ENCODE measurements at places on chromosomes 12 and 14.
A peak's percentile ranks its signal among the peaks of the same experiment; 100 is the strongest.

GRCh38 chr14:20631023-20631879 is 10.2 kb downstream of the OR6S1 start:
- peak; percentile 27 for DNase-seq

GRCh38 chr14:74852922-74853530 is 22.9 kb downstream of the PROX2 start:
- DNase-seq: no peak

DNA sequence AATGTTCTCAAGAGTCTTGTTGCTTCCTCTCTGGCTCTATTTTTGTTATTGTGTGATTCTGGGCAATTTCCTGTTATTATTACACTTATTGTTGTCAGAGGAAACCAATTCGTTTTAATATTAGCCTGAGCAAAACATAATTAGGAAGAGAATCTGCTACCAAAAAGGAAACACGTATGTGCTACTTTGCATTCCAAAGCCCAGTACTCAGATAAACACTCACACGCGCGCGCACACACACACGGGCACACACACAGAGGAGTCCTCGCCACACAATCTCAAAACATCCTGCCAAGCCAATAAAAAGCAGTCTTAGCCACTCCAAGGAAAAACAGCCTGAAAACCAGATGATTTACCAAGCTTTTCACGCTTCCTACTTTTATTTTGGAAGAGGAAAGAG is 400.7 kb downstream of the NUAK1 start:
- no peak for DNase-seq

DNA sequence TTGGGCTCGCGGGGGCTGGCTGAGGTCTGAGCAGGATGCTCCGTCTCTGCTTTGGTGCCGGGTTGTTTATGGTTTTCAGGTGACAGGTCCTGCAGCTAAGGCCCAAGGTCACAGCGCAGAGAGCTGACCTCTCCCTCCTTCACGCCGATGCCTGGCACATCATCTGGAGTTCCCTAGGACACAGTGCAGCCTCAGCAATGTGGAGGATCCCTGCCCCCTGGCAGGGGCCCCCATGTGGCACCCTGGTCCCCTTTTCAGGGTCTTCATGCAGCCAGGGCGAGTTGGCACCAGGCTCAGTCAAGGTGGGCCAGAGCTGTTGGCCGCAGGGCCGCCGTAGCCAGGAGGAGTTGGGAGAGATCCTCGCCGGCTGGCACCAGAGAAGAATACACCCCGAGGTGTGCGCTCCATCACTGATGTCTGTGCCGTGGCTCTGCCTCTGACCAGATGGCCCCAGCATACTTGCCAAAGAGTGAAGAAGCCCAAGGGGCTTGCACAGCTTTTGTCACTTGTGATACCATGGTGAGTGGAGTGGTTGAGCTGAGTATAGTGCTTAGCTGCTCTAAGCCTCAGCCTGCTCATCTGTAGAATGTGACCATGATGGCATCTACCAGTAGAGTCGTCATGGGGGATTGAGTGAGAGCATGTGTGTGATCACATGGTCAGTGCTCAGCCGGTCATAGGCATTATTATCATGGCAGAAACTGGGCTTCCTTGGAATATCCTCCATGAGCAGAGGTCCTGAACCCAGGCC is 11.0 kb downstream of the TPCN1 start:
- DNase-seq: no peak

GRCh38 chr12:132998741-132999140 is 12.6 kb downstream of the ZNF26 start:
- no peak for DNase-seq

GRCh38 chr12:4956054-4956453 is 46.3 kb downstream of the KCNA1 start:
- no peak for DNase-seq

- DNase-seq: no peak
Measured at GRCh38 chr12:111451649-111452129, 46.0 kb downstream of the SH2B3 start.

GRCh38 chr12:91001306-91001705 is 3.5 kb downstream of the EPYC start:
- no peak for DNase-seq

DNA sequence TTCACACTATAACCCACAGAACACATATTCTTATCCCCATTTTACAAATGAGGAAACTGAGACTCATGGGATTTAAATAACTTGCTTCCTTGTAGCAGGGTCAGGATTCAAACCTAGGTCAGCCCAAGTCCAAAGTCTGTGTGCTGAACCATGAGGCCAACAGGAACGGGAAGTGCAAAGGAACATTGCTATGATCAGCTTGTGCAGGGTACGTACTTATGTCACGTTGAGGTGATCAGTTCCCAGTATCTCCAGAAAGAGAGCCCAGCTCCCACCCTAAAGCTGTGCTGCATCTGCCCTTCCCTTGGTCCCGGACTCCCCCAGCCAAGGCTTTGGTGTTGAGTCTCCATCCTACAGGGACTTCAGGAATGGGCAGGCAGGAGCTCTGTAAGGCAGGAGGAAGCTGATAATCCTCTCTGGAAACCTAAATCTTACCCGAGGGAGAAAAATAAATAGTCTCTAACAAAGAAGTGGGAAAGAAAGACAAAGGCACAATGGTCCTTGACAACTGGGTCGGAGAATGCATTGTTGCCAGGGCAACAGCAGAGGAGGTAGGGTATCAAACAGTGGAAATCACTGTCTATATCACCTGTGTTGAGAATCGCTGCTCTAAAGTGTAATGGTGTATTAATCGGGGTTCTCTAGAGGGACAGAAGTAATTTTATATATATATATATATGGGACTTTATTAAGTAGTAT is 82.5 kb upstream of the FICD start:
- no peak for DNase-seq

DNA sequence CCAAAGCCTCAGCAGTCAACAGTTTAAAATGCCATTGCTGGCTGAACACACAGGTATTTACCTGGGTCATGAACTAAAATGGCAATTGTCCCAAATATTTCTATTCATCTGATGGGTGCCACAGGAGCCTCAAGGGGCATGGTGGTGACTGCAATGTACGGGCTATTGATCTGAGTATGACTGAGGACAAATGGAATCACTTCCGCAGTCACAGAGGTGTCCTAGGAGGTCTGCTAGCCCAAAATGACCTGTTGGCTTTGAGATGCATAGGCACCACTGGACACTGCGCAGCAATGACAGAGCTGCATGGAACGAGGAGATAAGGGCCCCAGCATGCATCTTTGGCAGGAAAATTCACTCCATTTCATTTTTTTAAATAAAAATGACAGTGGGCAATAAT is 474.1 kb upstream of the SOX5 start:
- no peak for DNase-seq

DNA sequence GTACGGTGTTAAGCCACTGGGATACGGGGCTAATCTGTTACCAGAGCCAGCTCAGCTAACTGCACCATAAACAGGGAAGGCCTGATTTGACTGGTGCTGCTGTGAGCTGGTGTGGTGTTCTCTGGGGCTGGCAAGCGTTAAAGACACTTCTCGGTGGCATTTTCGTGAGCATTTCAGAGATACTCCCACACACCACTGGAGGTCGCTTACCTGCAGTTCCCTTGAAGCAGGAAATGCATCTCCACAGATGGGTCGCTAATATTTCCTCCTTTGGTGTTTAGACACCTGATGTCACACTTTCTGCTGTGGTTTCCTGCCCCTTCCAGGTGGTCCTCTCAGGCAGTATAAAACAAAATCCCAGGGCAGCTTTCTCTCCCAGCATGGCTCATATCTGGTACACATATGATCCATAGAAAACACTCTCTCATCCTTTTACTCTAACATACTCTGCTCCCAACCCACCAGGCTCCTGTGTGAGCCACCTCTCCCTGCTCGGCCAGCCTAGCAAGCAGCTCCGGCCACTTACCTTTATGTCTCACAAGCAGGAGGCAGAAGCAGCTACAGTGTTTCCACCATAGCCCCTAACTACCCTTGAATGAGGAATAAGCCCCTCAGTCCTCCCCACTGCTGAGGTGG is 129.9 kb upstream of the GRIN2B start:
- no peak for DNase-seq

DNA sequence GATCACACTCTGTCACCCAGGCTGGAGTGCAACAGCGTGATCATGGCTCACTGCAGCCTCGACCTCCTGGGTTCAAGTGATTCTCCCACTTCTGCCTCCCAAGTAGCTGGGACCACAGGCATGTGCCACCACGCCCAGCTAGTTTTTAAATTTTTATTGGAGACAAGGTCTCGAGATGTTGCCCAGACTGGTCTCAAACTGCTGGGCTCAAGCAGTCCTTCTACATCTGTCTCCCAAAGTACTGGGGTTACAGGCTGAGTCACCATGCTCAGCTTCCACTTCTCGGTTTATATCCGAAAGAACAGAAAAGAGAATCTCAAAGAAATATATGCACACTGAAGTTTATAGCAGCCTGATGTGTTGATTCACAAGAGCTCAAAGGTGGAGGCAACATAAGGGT is 107.5 kb downstream of the SCARB1 start:
- DNase-seq: no peak

GRCh38 chr12:93403988-93404803 is 26.5 kb downstream of the NUDT4 start:
- no peak for DNase-seq

GRCh38 chr14:76541594-76542219 is 165.8 kb downstream of the ESRRB start:
- no peak for DNase-seq

DNA sequence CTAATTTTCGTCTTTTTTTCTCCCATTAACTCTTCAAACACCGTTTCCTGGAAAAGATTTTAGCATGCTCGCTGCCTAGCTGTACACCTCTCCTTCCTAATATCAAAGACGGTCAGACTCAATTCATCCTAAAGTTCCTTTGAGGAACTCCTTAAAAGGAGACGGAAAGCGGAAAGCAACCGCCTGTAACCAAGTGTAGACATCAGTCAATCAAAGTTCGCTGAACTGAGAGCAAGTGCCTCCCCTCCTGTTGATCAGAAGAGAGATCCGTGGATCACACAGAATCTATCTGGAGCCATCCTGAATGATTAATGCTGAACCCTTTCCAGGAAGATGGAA is 412 bp upstream of the TEP1 start:
- DNase-seq: no peak

- DNase-seq: no peak
Measured at GRCh38 chr12:60266381-60266852, 670.6 kb downstream of the SLC16A7 start.

- no peak for DNase-seq
Measured at GRCh38 chr14:71597955-71598660, 334.1 kb upstream of the RGS6 start.

DNA sequence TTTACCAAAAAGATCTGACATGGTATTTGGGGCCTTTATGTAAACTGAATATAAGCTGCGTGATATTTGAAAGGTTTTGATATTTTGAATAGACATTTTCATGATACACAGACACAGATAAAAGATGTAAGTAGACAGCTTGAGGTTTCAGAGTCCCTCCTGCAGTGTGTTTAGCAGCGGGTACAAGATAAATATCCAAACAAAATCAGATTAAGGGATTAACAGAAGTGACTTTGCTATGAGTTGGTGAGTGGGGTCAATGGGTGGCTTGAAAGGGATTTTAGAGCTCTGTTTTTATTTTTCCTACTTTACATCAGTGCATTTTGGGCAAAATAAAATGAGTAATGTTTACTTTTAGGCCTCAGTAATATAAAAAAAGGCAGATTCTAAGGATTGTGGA is 84.1 kb downstream of the IGF1 start:
- no peak for DNase-seq

DNA sequence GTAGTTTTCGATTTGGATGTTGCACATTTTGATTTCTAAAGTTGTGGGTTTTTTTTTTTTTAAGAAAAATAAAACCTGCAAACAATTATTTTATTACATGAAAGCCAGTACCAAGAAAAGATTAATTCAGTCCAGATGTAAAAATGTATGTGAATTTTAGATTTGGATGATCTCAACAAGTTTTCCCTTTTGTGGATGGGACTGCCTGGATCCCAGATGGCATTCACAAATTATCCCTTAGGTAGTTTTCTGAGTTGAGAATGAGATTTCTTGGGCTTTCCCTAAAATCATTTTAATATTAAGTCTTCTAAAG is 2.8 kb downstream of the FRMD6 start:
- DNase-seq: no peak

DNA sequence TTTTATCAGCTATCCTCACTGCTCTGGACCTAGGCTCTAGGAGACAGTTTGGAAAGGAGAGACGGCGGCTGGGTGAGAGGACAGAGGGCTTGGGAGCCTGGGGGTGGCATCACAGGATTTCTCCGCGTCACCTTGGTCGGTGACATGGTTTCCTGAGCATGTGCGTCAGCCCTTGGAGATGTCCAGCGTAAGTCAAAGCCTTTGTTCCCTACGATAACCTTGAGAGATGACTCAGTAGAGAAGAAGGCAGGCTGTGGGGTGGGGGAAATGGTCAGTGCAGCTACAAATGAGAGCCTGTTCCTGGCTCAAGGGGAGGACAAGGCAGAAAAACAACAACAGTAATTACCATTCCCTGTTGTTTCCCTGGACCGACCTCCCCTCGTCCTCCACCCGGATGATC is 90.2 kb upstream of the TBX3 start:
- DNase-seq: no peak

DNA sequence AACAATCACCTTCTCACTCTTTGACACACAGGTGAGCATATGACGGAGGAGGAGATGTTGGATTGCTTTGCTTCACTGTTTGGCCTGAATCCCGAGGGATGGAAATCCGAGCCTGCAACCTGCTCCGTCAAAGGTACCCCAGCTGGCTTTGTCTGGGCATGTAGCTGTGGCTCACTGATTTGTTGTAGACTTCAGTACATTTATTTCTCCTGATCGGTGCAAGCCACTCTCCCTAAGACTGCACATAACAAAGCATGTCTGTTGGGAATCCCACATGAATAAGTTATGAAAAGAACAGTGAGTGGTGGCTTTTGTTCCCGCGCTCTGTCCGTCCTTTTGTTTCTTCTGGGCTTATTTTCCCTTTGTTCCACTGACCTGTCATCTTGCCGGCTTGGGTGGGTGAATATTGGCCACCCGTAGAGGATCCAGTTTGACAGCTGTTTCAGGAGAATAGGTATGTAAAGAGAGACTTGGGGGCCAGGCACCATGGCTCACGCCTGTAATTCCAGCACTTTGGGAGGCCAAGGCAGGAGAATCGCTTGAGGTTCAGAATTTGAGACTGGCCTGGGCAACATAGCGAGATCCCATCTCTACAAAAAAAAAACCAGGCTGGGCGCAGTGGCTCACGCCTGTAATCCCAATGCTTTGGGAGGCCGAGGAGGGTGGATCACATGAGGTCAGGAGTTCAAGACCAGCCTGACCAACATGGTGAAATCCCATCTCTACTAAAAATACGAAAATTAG is 20.0 kb upstream of the BCL7A start:
- peak; percentile 55 for DNase-seq

DNA sequence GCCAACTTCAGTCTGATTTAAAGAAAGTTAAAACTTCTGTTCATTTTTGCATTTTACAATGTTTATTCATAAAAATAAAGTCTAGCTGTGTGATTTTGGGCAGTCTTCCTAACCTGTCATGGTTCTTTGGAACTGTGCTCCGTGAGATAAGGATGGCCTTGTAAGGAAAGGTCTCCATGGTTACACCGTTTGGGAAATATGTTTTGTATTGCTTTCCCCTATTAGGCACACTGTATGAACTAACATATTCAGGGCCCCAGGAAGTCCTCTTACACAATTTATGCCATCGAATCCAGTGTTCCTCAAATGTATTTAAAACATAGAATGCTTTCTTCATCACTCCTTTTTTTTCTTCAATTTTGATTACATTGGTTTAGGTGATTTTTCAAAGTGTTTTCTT is 54.5 kb downstream of the APAF1 start:
- no peak for DNase-seq

- DNase-seq: no peak
Measured at GRCh38 chr14:67068251-67068650, 121.0 kb upstream of the GARIN2 start.
